ENCODE measurements at places on chromosomes 2 and 18. TPM values are rescaled to one million over a fixed set of nuclear protein-coding genes. Genes with fewer than 3 reads are reported as not detected.

Gene TUBA3E
- not detected for total RNA-seq

Gene EVX2
- total RNA-seq, result not detected

Gene FAM110C
- total RNA-seq, result 0.44 TPM

Gene FHOD3
- not detected for total RNA-seq

Gene TAF4B
- total RNA-seq, result 18.7 TPM

Gene EVA1A
- total RNA-seq, result not detected

Gene PARD3B
- total RNA-seq, result 0.26 TPM

Gene C2orf80
- total RNA-seq, result not detected

Gene REG3G
- total RNA-seq, result not detected

Gene SDC1
- 0.13 TPM for total RNA-seq

Gene GKN2
- not detected for total RNA-seq

Gene SLC4A3
- total RNA-seq, result not detected

Gene NPPC
- not detected for total RNA-seq

Gene ACMSD
- not detected for total RNA-seq

Gene PKP4
- 32.2 TPM for total RNA-seq

Gene PLGLB2
- 0.59 TPM for total RNA-seq

Gene CCDC74B
- 0.84 TPM for total RNA-seq

Gene MYO5B
- 0.07 TPM for total RNA-seq

Gene NCKAP1
- 8.7 TPM for total RNA-seq

Gene CKAP2L
- total RNA-seq, result 19.1 TPM

Gene TUBA4B
- not detected for total RNA-seq

Gene LAMA3
- total RNA-seq, result not detected

Gene MTCL1
- 1.1 TPM for total RNA-seq

Gene RAX
- total RNA-seq, result not detected

Gene GBX2
- not detected for total RNA-seq

Gene SPOPL
- 16.9 TPM for total RNA-seq

Gene MSGN1
- total RNA-seq, result not detected

Gene IL1RN
- total RNA-seq, result 2.3 TPM

Gene TANC1
- 0.11 TPM for total RNA-seq

Gene C2orf78
- not detected for total RNA-seq

Gene DPP10
- total RNA-seq, result not detected

Gene CCDC74A
- 5.0 TPM for total RNA-seq

Gene PLB1
- total RNA-seq, result 0.39 TPM

Gene ACVR1C
- 0.61 TPM for total RNA-seq

Gene CTDP1
- 38.0 TPM for total RNA-seq

Gene RGPD6
- 17.4 TPM for total RNA-seq

Gene SH3BP4
- total RNA-seq, result 0.18 TPM

Gene PROKR1
- 0.09 TPM for total RNA-seq

Gene KCNE4
- total RNA-seq, result not detected

Gene POU3F3
- total RNA-seq, result not detected

Measured in CD8-positive, alpha-beta memory T cell (primary cell).